ENCODE measurements at places on chromosomes 12 and 14. TPM values are rescaled to one million over a fixed set of nuclear protein-coding genes. Genes with fewer than 3 reads are reported as not detected.

- DNase-seq: no peak
Observed at GRCh38 chr14:63899953-63900352, 47.1 kb downstream of the SYNE2 start.

DNA sequence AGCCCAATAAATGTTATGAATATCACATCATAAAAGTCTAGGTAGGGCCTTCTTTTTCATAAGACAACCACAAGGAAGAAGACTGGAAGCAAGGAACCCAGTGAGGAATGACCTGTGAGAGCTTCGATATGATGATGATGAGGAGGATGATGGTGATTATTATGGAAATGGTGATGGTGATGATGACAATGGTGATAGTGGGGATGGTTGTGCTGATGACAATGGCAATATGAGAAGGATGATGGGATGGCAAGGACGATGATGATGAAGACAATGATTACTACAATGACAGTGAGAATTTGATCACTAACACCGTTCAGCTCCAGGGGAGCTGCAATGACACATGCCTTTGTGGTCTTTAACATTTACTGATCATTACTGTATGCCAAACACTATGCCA lies 7.7 kb upstream of the CKAP4 start:
- DNase-seq: no peak

The LRP1 gene
- total RNA-seq: 112 TPM

The INHBE gene
- total RNA-seq: 5.0 TPM

GRCh38 chr14:49306152-49306751 lies 279.9 kb downstream of the RPS29 start:
- no peak for DNase-seq

The DDX47 gene
- total RNA-seq: 59.2 TPM

The ANO4 gene
- total RNA-seq: 2.6 TPM

The PLEK2 gene
- 1.2 TPM for total RNA-seq

The TAS2R46 gene
- 0.85 TPM for total RNA-seq

DNA sequence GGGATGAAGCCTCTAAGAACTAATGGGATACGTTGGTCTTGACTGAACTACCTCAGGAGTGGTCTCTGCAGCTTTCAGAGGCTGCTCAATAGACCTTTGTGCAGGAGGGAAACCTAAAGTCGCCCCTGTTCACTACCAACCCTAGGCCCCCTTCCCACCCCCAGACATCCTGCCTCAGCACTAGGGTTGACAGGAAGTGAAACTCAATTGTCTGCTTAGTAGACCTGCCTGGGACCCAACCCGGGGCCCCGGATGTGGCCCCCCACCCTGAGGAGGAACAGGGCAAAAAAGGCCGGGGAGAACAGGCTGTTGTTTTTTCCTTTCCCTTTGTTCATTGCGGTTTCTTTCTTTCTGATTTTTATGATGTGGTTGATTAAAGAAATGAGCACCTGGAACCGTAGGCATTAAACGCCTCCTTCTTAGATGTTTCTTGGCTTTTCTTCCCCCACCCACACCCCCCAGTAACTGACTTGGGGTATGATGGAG lies 1.6 kb upstream of the DGKA start:
- DNase-seq: no peak

DNA sequence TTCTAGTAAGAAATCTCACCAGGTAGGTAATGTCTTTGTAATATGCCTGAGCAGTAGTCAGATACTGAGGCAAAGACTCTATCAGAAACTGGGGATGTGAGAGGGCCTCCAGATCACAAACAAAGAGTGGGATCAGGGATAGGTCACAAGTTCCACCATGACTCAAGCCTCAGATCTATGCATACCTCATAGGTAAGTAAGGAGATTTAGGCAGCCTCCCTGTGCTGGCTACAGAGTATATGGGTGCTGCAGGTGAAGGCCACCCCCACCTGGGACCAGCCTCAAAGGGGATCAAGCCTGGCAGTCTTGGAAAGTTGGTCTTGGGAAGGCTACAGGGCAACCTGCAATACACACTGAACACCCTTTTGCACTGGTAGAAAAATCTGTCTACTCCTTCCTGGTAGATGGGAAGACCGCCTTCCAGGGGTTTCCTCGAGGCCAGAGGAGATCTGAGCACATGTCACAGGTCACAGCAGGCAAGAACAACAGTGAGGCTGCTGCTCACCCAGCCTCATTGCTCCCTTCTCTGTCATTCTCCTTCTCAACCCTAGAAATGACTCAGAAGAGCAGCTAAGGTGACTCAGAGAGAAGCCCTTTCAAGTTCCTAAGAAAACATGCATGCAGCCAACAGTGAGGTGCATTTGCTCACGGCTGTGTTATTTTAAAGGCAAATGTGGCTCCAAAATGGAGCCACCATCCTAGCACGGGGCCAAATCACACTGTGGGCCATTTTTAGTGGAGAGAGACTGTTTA lies 143.4 kb upstream of the CDKN3 start:
- DNase-seq: no peak

The CLEC9A gene
- total RNA-seq: not detected

The ESR2 gene
- 0.50 TPM for total RNA-seq

DNA sequence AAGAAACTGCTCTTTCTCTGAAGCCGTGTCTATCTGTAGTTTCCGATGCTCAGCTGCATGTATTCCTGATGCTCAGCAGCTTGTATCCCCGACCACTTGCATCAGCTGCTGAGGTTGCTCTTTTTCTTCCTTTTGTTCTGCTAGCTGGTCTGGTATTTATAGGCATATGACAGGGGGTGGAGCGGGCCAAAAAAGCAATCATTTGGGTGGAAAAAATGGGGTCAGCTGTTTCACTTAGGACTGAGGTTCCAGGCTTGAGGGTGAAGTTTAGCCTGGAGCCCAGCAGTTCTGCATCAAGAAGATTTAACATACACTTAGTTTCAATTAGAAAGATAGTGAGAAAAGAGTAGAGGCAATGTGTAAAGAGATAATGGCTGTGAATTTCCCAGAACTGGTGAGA lies 23.6 kb upstream of the AMN1 start:
- DNase-seq: no peak

DNA sequence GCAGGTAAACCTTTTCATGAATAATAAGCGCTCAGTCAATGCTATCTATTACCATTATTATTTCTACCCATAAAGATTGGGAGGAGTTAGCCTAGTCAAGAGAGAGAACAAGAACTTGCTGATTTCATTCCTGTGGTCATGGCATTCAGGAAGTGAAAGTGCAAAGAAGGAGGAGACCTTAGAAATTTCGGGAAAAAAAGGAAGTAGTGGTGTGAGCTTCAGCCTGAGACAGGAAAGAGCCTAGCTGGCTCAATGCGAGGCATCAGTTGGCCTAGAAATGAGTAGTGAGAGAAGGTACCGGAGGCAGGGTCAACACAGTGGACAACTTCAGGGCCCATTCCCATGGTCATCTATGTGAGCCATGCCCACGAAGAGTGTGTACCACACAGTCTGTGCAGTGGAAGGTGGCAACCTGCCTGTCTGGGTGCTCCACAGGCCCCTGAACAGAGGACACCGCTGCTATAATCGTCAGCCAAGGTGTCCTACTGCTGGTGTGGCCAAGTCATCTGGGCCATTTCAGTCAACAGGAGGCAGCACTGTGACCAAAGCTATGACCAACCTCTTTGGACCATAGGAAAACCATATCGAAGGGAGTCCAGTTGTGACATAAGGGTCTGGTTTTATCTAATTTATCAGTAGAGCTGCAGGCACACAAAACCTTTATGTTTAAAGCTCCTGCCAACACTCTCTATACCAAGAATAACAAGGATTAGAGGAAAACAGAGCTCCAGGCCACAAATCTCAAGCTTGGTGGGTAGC lies 16.2 kb upstream of the STON2 start:
- DNase-seq: no peak

The MYH7 gene
- total RNA-seq: not detected

- no peak for DNase-seq
Observed at GRCh38 chr12:16307856-16308475, 30.5 kb upstream of the SLC15A5 start.

The VWF gene
- 0.48 TPM for total RNA-seq

- DNase-seq: no peak
Observed at GRCh38 chr12:25083211-25083610, 111.7 kb downstream of the DNAI7 start.

DNA sequence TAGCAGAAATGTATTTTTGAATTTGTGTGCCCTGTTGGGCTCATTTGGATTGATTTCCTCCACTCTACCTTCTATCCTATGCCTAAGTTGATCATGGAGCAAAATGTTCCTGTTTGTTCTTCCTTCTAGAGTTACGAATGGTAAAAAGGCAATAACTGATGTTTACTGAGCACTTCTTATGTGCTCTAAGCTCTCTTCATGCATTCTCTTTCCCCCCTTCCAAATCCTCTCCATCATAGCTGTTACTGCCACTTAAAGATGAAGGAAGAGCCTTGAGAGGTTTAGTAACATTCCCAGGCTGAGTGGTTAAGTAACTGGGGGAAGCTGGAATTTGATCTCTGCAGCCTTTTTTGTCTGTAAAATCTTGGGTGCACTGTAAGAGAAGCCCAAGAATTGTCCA lies 60.1 kb downstream of the CHST11 start:
- no peak for DNase-seq

The RASAL1 gene
- total RNA-seq: 8.1 TPM

The LTBP2 gene
- 1.2 TPM for total RNA-seq

DNA sequence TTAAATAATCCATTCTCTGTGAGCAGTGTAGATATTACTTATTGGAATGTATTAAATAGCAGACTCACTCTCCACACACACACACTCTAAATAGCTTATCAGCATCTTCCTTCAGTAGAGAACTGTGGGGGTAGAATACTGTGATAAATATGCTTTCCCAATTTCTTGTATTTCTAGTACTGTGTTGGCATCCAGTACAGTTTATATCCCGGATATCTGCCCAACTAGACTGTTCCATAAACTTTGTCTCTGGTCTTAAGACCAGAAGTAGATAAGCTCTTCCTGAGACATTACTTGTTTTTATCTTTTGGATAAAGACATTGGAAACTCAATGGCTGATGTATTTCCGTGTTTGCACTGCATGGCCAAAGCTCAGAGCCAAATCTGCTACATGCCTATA lies 136.2 kb upstream of the PDZRN4 start:
- DNase-seq: no peak

The SYCP3 gene
- total RNA-seq: not detected

- peak; percentile 16 for DNase-seq
Observed at GRCh38 chr12:94922561-94922960, 80.9 kb downstream of the NDUFA12 start.

GRCh38 chr14:83421711-83422110 lies 1888.1 kb upstream of the SEL1L start:
- DNase-seq: no peak

DNA sequence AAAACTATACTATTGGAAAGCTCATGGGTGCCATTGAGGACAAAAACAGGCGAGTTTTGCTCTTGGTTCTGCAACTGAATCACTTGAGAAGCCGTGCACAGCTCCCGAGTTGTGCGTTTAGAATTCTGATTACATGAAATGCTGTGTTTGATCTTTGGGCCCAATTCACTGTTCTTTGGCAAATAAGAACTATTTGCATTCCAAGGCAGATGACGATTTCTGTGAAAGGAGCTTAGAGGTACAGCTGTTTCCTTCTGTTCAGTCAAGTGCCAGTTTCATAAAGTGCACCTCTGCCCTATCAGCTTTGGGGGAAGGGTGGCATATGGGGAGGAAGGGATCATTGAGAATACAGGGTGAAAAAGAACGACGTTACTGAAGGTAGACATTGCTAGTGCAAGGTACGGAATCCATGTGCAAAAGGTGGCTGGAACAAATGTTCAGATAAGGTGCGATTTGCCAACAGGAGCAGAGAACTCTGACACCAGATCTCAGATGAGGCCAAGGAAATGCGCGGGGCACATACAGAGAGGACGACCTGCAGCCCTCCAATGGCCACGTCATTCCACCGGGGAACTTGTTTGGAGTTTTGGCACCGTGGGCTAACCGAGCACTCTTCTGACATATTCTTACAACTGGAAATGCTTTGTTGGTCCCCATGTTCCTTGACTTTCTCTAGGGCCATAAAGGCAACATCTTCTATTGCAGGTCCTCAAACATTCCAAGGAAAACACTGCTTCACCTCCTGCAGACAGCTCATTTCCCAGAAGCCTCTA lies 30.1 kb downstream of the TCHP start:
- DNase-seq: no peak

- no peak for DNase-seq
Observed at GRCh38 chr12:105462831-105463230, 132.3 kb downstream of the C12orf75 start.

GRCh38 chr14:101781240-101782061 lies 19.9 kb downstream of the PPP2R5C start:
- DNase-seq: no peak

The ZNF891 gene
- 3.4 TPM for total RNA-seq

- DNase-seq: no peak
Observed at GRCh38 chr14:41925409-41925808, 318.7 kb downstream of the LRFN5 start.

DNA sequence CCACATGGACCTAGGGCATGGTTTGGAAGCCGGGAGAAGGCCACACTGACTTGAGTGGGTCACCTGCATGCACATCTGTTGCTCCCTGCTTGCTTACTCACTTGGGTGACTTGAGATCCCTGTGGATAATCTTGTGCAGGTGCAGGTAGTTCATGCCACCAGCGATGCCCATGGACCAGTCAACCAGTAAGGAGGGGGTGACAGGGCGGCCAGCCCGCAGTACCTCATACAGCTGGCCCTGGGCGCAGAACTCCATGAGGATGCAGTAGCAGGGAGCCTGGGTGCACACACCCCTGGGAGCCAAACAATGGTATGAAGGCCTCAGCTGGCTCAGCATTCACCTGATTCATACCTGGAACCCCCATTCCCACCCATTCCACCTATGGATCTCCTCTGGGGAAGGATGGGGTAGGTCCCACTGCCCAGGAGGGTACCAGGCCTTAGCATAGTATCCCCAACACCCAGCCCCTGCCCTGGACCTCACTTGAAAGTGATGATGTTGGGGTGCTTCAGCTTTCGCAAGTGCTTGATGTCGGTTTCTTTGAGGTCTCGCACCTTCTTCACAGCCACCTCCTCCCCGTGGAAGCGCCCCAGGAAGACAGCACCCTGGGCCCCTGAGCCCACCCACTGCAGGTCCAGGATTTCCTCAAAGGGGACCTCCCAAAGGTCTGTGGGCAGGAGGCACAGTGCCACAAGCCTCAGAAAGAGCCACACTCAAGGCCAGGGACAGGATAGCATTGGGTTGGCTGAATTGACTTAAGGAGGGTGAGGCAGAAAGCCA lies 13.1 kb downstream of the MAP3K12 start:
- no peak for DNase-seq

The GYS2 gene
- total RNA-seq: not detected

- no peak for DNase-seq
Observed at GRCh38 chr12:51827925-51828818, 20.3 kb downstream of the FIGNL2 start.

GRCh38 chr12:110869026-110869425 lies 22.2 kb downstream of the CCDC63 start:
- DNase-seq: no peak

DNA sequence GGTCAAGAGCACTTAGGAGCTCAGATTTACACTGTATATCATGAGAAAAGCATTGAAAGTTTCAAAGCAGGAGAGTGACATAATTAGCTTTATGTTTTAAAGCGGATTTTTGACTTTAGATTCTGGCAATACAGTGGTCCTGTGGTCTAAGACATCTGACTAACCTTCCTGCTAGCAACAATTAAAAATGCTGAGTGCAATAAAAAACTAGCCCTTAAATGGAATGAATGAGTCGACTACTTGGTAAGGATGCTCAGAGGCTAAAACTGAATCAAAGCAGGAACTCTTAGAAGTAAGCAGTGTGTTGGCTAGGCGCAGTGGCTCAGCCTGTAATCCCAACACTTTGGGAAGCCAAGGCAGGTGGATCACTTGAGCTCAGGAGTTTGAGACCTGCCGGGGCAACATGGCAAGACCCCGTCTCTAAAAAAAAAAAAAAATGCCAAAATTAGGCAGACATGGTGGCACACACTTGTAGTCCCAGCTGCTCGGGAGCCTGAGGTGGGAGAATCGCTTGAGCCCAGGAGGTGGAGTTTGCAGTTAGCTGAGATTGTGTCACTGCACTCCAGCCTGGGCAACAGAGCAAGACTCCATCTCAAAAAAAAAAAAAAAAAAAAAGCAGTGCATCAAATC lies 18.9 kb downstream of the BICD1 start:
- no peak for DNase-seq

Measured in WTC11 (cell line).